ENCODE measurements at places on chromosomes 4 and X.

DNA sequence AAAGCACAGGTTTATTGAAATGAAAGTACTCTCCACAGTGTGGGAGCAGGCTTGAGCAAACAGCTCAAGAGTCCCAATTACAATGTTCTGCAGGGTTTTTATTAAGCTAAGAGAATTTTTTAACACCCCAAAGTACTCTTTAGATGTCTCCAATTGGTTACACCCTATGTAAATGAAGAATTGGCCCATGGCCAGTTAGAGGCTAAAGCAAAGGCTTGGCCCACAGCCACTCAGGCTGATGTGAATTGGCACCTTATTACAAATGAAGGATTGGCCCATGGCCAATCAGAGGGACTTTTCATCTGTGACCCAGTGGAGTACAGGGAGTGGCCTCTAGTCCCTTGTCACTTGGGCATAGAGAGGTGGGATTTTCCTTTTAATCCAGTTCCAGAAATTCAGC is 30.1 kb upstream of the IQCM start:
- DNase-seq: no peak

GRCh38 chr4:1471443-1472147 is 65.4 kb upstream of the NKX1-1 start:
- no peak for DNase-seq

DNA sequence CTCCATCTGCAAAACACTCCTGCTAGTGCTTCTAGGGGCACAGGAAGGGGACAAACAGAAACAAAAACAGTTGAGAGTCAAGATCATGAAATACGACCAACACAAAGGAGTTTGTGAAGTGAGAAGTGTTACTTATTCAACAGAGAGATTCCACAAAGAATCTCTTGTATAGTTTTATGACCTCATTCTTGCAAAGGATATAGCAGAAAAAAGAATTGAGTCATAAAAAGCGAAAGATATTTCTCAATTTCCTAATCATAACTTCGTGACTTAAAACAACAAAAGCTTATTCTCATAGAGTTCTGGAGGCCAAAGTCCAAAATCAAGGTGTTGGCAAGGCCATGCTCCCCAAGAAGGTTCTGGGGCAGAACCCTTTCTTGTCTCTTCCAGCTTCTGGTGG is 40.7 kb downstream of the TIGD4 start:
- DNase-seq: no peak

- no peak for DNase-seq
Measured at GRCh38 chr4:109298279-109299010, 4.0 kb downstream of the COL25A1 start.

DNA sequence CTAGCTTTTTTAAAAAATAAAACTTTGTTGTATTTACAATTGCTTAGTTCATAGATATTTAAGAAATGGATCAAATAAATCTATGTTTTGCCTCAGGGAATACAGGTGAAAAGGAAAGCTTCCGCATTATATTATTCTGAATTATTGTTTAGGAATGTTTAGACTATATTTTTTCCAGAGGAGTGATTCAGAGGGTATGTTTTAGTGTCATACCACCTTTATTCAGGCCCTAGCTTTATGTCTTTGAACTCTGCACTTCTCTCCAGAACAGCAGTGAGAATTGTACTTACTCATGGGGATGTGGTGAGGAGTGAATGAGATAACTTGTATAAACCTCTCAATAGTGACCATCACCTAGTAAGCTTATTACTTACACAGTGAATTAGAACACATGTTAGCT is 14.0 kb downstream of the SLIT2 start:
- DNase-seq: no peak

DNA sequence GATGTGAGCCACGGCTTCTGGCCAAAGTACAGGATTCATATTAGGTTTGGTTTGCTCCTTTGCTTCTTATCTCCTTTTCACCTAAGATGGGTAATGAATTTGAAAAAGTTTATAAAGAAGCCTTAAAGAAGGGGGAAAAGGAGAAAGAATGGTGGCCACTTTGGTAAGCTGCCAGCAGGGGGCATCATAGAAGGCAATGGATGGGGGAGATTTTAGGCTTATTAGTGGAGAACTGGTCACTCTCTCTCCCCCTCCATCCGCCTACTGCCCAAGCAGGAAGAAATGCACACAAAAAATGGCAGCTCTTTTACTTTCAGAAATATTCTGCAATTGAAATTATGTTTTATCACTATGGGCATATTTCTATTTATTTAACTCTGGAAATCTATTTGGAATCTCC is 32.0 kb downstream of the SPARCL1 start:
- DNase-seq: no peak

DNA sequence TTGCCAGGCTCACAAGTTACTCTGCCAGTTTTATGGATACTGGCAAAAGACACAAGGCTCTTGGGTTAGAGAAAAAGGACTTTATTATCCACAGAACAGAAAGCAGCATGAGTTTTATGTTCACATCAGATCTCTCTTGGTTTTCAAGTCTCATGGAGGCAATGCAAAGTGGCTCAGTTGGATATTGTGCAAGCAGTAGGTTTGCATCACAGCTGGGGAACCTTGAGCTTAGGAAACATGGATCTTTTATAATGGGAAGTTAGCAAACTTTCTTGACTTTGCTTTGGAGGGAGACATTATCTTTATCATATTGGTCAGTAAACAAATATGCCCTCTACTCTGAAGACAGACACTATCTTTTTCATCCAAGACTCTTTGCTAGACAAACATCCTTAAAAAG is 109.2 kb upstream of the GRPR start:
- no peak for DNase-seq

- DNase-seq: no peak
Measured at GRCh38 chrX:25869761-25870160, 268.4 kb upstream of the MAGEB18 start.

DNA sequence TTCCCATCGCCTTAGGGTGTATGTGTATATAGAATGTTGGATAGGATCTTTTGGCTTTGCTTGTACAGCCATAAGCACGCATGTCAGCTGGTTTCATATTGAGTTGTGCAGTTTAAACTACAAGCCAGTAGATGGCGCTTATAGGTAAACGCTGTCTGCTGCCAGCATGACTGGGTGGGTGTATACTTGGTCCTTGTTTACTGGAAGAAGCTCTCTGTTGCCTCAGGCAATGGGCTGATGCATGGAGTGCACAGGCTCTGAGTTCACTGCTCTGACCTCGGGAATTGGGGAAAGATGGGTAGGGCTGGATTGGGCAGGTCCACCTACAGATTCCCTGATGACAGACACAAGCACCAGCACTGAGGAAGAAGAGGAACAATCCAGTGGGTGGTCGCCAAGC is 831.5 kb downstream of the STIM2 start:
- peak; percentile 59 for DNase-seq
